ENCODE measurements at places on chromosomes 2 and 18. TPM values are rescaled to one million over a fixed set of nuclear protein-coding genes. Genes with fewer than 3 reads are reported as not detected.
A peak's percentile ranks its signal among the peaks of the same experiment; 100 is the strongest.

DNA sequence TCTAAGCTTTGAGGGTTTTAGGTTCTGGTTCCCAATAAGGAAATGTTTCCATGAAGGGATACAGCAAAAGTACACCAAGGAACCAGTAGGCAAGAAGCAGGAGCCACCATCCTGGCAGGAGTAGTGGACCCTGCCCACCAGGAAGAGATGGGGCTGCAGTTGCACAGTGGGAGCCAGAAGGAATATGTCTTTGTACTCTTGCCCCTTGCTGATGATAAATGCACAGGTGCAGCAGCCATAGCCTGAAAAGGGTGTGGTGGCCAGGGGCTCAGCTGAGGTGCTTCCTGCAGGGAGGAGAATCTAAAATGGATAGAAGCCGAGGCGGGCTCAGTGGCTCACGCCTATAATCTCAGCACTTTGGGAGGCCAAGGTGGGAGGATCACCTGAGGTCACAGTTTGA lies 27.5 kb downstream of the TMEM127 start:
- no peak overlapping the region for H3K27ac ChIP-seq
- H3K4me1 ChIP-seq = peaks cover 27% of the 10 kb centered on the region
- no peaks in the 10 kb centered on the region for H3K27me3 ChIP-seq

GPR39 gene
- total RNA-seq = not detected

GRCh38 chr2:158795195-158795924 lies at the start of gene DAPL1:
Gene DAPL1, plus strand, starts transcription at chr2:158795317. Its CDS starts 56 bp downstream, at chr2:158795373.
- DNase-seq = no peak
- no peak within 1 kb of the TSS for H3K4me3 ChIP-seq
- H3K27ac ChIP-seq = no peak within 1 kb of the TSS
- H3K4me1 ChIP-seq = no peaks in the 10 kb centered on the region
- H3K27me3 ChIP-seq = peaks cover 8% of the 10 kb centered on the region

GRCh38 chr18:27175914-27176313 lies 9.2 kb downstream of the CHST9 start:
- H3K4me1 ChIP-seq = no peaks in the 10 kb centered on the region
- H3K36me3 ChIP-seq = no peaks in the 10 kb centered on the region
- no peak overlapping the region for H3K4me3 ChIP-seq
- H3K27ac ChIP-seq = no peak overlapping the region
- no peak for DNase-seq
- H3K27me3 ChIP-seq = no peaks in the 10 kb centered on the region

EML6 gene
- 0.34 TPM for total RNA-seq

DNA sequence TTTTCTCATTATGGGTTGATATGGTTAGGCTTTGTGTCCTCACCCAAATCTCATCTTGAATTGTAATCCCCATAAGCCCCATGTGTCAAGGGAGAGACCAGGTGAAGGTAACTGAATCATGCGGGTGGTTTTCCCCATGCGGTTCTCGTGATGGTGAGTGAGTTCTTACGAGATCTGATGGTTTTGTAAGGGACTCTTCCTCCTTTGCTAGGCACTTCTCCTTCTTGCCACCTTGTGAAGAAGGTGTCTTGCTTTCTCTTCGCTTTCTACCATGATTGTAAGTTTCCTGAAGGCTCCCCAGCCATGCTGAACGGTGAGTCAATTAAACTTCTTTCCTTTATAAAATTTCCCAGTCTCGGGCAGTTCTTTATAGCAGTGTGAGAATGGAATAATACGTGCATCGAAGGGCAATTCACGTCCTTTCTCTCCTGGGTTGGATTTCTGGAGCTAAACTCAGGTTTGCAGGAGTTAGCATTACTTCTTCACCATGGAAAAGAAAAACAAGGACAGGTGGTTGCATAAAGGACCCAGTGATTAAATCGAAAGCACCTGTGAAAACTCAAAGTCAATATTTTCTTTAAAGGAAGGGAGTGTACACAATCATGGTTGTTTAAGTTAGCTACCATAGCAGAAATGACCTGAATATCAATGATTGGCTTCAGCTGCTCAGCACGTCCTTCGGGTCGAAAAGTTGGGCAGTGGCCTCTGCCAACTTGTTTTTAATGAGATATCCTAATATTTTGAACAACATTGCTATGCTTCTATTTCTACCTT lies 54.1 kb downstream of the CDC42EP3 start:
- H3K27me3 ChIP-seq = no peaks in the 10 kb centered on the region
- H3K27ac ChIP-seq = peak overlapping the region; percentile 48
- H3K4me1 ChIP-seq = peaks cover 52% of the 10 kb centered on the region
- H3K36me3 ChIP-seq = peaks cover 5% of the 10 kb centered on the region
- no peak for DNase-seq

- H3K27me3 ChIP-seq = no peaks in the 10 kb centered on the region
- H3K27ac ChIP-seq = no peak overlapping the region
- DNase-seq = no peak
- no peaks in the 10 kb centered on the region for H3K4me1 ChIP-seq
- no peaks in the 10 kb centered on the region for H3K36me3 ChIP-seq
Measured at GRCh38 chr2:59737299-59737698, 816.2 kb downstream of the BCL11A start.

- H3K36me3 ChIP-seq = no peaks in the 10 kb centered on the region
- DNase-seq = no peak
- H3K4me3 ChIP-seq = no peak overlapping the region
Measured at GRCh38 chr2:80167284-80167808, 137.2 kb downstream of the LRRTM1 start.

FBLN7 gene
- total RNA-seq = 27.0 TPM

UGT1A5 gene
- not detected for total RNA-seq

TSHZ1 gene
- total RNA-seq = 19.9 TPM

Measured in CD4-positive, alpha-beta T cell (primary cell).